Glomerular endothelial cell (primary cell): ENCODE measurements at places on chromosomes 12 and 14.

DNA sequence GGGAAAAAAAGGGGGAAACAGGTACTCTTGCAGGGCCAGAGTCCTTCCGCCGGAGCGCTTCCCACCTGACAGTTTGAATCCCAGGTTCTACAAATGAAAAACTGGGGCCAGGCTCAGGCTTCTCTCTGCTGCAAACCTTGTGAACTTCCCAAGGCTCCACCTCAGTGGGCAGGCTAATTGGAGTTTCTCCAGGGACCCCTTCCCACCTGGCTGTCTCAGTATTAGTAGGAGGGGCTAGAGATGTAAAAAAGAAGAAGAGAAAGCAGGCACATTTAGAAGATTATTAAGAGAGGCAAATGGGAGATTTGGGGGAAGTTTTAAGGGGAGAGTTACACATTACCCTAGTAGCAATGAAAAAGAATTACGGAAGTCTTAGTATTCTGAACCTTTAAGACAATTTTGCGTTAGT is 20.0 kb upstream of the CLEC2D start:
- no peak for DNase-seq

GRCh38 chr14:49159081-49159480 is 427.1 kb downstream of the RPS29 start:
- no peak for DNase-seq

- no peak for DNase-seq
Measured at GRCh38 chr14:95315156-95315555, 4.6 kb downstream of the CLMN start.

DNA sequence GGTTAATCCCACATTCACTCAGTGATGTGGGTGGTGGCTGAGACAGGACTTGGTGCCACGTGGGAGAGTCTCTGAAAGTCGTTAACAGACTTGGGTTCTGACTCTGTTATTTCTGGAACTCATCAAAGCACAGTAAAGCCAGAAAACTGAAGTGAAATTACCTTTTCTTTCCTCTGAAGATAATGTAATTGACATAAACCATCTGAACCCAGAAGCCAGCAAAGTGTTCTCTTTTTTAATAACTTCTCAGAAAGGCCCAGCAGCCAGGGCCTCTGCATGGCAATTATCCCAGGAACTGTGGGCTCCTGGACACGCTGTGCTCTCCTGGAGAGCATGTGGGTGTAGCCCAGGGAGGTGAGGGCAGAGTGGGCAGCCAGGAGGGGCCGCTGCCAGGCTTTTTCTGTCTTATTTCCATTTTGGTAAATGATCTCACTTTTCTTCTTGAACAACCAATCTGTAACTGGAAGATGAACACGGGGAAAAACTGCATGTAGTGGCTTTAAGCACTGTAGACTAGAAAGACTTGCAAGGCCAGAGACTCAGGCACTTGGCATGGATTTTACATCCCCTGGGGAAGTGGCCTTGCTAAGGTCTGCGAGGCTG is 444.1 kb upstream of the TMEM132C start:
- DNase-seq: no peak

DNA sequence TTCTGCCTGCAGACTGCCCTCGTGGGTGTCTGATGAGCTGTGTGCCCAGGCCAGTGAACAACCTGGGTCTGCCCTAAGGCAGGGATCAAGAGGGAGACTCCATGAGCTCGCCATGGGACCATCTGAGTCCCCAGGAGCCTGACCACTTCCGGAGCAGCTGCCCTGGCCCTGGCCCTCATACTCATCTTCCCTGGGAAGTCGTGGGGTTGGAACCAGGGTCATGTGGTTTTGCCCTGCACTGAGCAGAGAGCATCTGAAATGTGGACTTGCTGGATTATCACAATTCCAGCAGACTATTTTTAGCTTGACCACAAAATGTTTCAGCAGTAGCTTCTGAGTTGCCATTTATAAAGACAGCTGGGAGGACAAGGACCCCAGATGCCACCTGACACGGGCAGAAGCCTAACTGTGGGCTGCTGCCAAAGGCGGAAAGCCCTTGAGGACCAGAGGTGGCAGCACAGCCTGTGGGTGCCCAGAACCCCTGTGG is 6.7 kb downstream of the BTBD6 start:
- no peak for DNase-seq

- no peak for DNase-seq
Measured at GRCh38 chr12:22670762-22671161, 45.8 kb downstream of the ETNK1 start.

GRCh38 chr14:29144621-29145020 is 378.0 kb downstream of the FOXG1 start:
- DNase-seq: no peak

GRCh38 chr12:26630546-26631027 is 202.4 kb downstream of the ITPR2 start:
- peak; percentile 78 for DNase-seq

GRCh38 chr12:3628629-3629028 is 124.3 kb downstream of the CRACR2A start:
- no peak for DNase-seq

DNA sequence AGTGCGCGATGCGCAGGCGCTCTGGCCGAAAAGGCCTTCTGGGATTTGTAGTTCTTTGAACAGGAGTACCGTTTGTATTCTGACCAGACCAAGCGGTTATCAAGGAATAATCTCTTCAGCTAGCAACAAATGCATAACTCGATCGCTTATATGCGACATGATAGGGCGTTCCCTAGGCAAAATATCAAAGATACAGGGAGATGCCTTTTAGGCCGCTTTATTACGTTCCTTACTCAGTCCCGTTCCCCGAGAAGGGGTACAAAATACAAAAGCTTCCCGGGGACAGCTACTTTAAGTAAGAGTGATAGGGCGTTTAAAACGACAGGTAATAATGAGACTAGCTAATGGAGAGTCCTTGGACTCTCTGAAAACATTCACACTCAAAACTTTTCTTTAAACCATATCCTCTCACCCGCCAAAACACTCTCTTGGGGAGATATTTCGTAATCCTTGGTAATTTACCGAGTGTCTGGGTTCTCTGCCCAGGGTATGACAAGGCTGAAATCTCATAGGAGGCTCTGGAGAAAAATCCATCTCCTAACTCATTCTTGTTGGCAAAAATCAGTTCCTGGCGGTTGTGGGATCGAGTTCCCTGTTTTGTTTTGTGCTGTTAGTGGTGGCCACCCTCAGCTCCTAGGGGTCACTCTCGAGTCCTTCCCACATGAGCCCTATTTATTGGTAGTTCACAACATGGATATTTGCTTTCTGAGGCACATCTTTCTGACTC is 412 bp upstream of the SNW1 start:
- peak; percentile 79 for DNase-seq

DNA sequence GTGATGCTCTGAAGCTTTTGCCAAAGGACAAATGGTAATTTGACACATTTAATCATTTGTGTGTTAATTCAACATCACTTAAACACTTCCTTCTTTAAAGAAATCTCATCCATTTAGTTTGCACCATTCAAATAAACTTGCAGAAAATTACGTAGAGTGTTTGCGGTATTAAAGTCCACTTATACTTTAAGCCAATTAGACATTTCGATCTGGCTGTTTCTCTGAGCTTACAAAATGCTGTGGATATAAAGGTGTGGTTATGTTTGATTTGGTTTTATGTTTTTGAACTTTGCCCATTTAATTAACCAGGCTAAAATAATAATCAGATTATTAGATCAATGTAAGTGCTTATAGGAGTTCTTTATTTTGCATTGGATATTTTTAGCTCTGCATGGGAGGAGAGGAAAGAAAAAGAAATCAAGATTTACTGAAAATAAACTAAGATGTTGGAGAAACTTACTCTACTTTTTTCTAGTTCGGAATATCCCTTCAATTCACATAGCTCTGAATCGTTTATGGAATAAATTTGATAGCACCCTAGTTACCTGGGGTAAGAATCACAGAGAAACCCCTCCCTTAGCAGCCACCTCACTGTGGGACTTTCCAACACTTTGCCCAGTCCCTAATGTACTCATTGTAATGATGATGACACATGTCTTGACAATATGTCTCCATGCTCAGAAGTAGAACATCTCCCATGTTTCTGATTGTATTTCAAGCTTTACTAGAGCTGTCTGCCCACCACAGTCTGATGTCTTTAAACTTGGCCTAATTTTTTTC is 268.0 kb downstream of the BTG1 start:
- DNase-seq: no peak

DNA sequence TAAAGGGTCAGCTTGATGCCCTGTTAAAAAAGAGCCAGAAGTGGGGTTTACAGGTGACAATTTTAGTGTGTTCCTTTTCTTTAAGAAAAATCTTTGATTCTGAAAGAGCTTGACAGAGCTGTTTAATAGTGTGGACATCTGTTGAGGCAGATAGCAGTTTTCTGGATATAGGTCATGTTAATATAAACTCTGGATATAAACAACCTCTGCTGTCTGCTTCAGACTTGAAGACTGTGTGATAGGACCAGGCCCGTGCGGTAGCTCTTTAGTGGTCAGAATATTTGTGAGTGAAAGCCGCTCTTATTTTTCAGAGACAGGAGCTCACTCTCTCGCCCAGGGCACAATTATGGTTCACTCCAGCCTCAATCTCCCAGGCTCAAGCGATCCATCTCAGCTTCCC is 439.9 kb upstream of the RGS6 start:
- no peak for DNase-seq

DNA sequence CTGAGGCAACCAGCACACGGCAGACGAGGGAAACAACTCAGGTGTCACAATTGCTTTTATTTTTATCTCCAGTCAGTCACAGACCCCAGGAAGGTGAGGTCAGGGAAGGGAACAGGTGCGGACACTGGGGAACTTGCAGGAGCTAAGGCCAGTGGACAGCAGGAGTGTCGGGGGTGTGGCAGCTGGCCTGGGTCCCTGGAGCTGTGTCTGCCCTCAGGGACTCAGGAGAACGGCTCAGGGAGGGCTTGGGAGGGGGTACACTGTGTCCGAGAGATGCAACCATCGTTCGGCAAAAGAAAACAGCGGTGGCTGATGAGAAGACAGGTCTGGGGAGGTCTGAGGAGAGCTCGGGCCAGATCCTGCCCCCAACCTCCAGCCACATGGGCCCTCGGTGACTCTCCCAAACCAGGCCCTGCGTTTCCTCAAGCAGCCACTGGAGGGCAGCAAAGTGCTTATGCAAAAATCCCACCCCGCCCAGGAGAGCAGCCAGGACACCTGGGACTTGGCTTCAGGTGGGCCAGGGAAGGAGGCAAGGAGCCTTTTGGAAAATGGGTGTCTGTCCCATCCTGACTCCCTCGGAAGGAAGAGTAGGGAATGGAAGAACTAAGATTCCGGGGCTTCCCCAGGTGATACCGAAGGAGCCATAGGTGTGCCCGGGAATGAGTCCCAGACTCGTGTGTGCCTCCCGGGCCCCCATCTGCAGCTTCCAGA is 24.1 kb upstream of the BCDIN3D start:
- no peak for DNase-seq

GRCh38 chr14:103155010-103155409 is 31.7 kb downstream of the TNFAIP2 start:
- DNase-seq: no peak

DNA sequence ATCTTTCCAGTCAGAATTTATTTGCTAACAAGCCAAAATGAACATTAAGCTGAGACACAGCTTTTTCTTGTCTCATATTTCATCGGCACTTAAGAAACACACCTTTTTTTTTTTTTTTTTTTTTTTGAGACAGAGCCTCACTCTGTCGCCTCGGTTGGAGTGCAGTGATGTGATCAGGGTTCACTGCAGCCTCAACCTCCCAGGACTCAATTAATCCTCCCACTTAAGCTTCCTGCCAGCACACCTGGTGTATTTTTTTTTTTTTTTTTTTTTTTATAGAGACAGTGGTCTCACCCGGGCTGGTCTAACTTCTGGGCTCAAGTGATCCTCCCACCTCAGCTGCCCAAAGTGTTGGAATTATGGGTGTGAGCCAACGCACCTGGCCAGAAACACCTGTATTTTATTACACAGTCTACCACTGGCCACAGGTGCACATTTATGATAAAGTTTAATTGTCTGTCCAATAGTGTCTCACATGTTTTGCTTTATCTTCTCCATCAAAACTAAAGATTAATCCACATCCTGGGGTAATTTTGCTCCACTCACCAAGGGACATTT is 62.7 kb downstream of the C2CD5 start:
- no peak for DNase-seq

DNA sequence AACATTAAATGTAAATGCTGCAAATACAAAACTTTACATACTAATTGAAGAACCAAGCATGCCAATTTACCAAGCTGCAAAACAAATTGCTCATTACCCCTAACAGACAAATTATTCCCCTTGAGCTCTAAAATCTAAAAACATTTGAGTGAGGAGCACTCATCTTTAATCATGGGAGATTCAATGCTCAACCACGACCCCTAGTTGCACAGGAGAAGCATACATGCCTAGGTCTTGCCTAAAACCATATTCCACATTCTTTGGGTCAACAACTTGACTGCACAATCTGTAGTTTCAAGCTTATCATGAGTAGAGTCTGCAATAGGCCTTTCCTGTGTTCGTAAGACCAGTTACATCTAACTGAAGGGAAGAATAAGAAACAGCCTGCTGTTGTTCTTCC is 69.7 kb downstream of the MGAT4C start:
- DNase-seq: no peak

DNA sequence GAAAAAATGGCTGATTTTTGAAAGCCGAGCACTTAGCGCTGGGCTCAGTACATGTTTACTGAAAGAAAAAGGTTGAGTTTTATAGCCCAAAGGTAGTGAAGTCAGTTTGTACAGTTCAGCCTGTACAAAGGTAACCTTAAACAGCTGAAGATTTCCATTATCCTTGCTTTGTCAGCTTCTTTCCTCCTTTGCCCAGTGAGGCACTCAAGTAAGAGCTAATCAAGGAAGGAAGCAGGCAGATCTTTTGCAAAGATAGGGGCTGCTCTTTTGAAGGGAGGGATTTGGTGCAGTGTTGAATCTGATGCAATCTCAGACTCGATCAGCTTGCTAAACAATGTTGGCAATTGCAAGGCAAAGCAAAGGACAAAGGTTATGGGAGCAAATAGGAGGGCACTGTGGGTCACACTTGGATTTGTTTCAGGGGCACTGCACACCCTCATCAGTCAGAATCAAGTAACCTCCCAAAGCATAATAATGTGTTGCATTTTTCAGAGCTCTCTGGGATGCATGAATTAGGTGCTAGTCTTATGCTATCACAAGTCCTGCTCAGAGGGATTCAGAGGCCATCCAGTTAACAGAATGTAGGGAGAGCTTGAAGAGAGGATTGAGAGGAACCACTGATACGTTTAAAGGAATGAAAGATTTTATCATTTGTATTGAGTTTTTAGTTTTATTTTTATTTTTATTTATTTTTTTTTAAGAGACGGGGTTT is 44.4 kb downstream of the ANO6 start:
- no peak for DNase-seq

DNA sequence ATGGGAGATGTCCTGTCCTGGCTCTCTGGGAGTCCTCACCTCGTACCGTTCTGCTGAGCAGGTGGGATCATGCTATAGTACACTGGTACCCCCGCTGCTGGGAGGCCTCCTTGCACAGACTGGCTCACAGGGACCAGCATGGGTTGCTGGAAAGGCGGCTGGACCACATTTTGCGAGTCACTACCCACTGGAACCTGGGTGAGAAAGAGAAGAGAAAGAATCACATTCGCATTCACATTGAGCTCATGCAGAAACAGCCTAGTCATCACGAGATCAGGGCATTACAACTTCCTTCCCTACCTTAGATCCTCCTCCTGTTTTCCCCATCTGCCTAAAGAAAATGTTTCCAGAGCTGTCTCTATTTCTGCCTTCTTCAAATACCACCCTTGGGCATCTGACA is 17.3 kb upstream of the STAC3 start:
- DNase-seq: no peak
